ENCODE measurements at places on chromosomes 7 and 10. TPM values are rescaled to one million over a fixed set of nuclear protein-coding genes. Genes with fewer than 3 reads are reported as not detected.
A peak's percentile ranks its signal among the peaks of the same experiment; 100 is the strongest.

GRCh38 chr7:26616235-26616634, 248.2 kb downstream of the SKAP2 start:
- DNase-seq: no peak

KCNH2 gene
- not detected for total RNA-seq

ENO4 gene
- total RNA-seq: not detected

GRCh38 chr7:107746006-107746405, 2.1 kb downstream of the CBLL1 start:
- DNase-seq: no peak

GRCh38 chr10:26367771-26368170, 70.4 kb upstream of the APBB1IP start:
- peak; percentile 19 for DNase-seq

DNA sequence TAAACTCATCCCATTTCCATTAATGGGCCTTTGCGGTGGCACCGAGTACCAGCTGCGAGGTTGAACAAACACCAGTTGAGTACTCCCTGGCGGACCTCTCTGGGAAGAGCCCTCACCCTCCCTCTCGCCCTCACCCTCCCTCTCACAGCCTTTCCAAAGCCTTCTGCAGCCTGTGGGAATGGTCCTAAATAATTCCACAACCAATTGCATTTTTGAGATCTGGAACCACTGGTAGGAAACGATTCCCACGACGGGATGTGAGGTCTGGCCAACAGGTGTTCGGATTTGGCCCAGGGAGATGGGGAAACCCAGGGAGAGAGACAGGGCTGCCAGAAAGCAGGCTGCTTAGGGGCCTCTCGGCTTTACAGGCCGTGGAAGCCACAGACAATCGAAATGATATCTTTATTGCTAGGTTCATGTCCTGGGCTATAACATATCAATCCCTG, 5.3 kb downstream of the PTF1A start:
- DNase-seq: no peak

DNA sequence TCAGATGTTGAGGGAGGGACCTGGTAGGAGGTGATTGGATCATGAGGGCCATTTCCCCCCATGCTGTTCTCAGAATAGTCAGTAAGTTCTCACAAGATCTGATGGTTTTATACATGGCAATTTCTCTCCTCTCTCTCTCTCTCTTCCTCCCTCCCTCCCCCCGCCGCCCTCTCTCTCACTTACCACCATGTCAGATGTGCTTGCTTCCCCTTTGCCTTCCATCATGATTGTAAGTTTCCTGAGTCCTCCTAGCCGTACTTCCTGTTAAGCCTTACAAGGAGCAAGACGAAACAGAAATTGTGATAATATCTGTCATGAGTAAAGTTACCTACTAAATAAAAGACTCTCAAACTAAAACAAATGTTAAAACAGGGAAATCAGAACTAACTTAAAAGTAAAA, 19.9 kb upstream of the GPR141 start:
- no peak for DNase-seq

SPRN gene
- total RNA-seq: not detected

DNA sequence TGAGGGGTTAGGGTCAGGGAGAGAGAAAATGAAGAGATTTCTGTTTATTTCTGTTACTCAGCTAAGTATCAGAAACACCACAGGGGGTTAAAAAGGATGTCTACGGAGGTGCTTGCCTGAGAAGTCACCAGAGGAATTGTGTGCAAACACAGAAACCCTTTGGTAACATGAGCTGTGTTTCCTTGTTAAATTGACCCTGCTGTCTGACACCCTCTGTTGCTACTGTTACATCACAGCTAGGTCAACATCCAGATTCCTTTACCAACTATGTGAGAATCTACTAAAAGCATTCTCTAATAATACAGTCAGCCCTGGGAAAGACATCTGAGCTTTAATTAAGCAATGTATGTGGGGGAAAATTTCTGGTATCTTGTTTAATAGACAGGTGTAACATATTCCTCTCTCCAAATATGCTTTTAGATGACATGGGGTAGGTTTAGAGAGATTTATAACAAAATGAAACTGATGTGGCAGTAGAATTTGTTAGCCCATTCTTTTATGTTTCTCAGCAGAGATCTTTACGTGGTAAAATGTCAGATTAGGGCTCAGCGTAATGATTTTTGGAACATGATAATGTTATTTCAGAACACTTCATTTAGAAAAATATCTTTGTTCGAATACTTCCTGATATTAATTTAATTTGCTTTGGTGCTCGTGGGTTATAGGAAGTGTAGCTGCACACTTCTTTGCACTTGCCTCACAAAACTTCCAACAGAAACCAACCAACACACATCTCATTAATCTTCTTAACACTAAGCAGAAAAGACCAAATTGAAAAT, 168.0 kb upstream of the AHR start:
- peak; percentile 98 for DNase-seq

GRCh38 chr10:103936022-103936421, 18.0 kb upstream of the STN1 start:
- no peak for DNase-seq
